Memory B cell (primary cell): ENCODE measurements at places on chromosomes 3 and 15.
A peak's percentile ranks its signal among the peaks of the same experiment; 100 is the strongest.

DNA sequence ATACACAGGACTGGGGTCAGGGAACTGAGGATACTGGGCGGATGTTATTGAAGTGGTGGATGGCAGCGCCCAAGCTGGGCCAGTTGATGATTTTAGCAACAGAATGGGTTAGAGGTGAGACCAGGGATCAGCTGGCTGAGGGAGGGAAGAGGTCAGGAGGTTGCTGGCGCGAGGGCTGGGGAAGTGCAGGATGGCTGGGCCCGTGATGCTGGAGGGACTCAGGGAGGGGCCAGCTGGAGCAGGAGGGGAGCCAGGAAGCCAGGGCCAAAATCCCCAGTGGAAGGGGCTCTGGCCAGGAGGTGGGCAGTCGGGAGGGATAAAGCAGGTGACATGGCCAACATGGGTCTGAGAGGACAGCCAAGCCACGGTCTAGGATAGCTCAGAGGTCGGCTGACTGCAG lies 178.0 kb downstream of the NSMCE3 start:
- DNase-seq = no peak
- no peak overlapping the region for H3K27ac ChIP-seq
- H3K4me3 ChIP-seq = no peak overlapping the region
- peaks cover 10% of the 10 kb centered on the region for H3K27me3 ChIP-seq
- H3K36me3 ChIP-seq = no peaks in the 10 kb centered on the region
- H3K4me1 ChIP-seq = peaks cover 2% of the 10 kb centered on the region

DNA sequence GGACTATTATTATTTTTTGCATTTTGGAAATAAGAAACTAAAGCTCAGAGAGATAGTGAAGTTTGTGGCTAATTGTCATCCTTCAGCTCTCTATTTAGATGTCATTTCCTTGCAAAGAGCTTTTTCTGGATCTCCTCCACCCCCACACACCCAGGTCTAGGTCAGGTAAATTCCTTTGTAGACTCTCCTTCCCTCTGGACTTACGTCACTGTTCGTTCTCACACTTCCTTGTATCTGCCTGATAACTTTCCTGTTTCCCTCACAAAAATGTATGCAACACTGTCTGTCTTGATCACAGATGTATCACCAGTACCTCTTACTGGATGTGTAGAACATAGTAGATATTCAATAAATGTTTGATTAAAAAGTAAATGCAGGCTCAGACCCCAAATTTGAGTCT lies 6.1 kb upstream of the MB21D2 start:
- DNase-seq = no peak
- H3K36me3 ChIP-seq = no peaks in the 10 kb centered on the region
- H3K4me3 ChIP-seq = no peak overlapping the region
- no peak overlapping the region for H3K27ac ChIP-seq

GRCh38 chr3:46070595-46071093 lies 43.4 kb upstream of the XCR1 start:
- H3K36me3 ChIP-seq = peaks cover 3% of the 10 kb centered on the region
- H3K27me3 ChIP-seq = no peaks in the 10 kb centered on the region
- no peak overlapping the region for H3K4me3 ChIP-seq
- no peak overlapping the region for H3K27ac ChIP-seq
- no peak for DNase-seq

GRCh38 chr3:30340500-30340899 lies 265.9 kb upstream of the TGFBR2 start:
- DNase-seq = no peak
- no peaks in the 10 kb centered on the region for H3K36me3 ChIP-seq
- H3K27me3 ChIP-seq = no peaks in the 10 kb centered on the region
- H3K4me1 ChIP-seq = peaks cover 2% of the 10 kb centered on the region
- no peak overlapping the region for H3K4me3 ChIP-seq
- H3K27ac ChIP-seq = no peak overlapping the region

DNA sequence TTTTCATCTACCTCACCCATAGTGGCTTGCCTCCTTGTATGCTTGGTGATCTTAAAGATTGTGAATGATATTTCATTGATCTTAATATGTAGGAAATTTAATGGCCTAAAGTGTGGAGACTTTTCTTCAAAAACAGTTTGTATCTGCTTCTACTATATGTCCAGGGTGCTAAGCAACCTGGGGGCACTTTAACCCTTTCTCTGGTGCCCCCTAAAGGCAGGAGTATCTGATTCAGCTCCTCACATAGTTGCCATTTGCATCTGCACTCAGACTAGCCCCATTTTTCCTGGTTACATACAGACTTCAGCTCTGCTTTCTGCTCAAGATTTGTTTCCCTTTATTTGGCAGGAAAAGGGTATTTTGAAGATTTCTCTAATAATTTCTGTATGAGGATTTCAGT lies 5.2 kb upstream of the PFN2 start:
- no peak for DNase-seq
- H3K4me3 ChIP-seq = no peak overlapping the region
- peaks cover 5% of the 10 kb centered on the region for H3K4me1 ChIP-seq
- H3K36me3 ChIP-seq = no peaks in the 10 kb centered on the region
- H3K27ac ChIP-seq = no peak overlapping the region

DNA sequence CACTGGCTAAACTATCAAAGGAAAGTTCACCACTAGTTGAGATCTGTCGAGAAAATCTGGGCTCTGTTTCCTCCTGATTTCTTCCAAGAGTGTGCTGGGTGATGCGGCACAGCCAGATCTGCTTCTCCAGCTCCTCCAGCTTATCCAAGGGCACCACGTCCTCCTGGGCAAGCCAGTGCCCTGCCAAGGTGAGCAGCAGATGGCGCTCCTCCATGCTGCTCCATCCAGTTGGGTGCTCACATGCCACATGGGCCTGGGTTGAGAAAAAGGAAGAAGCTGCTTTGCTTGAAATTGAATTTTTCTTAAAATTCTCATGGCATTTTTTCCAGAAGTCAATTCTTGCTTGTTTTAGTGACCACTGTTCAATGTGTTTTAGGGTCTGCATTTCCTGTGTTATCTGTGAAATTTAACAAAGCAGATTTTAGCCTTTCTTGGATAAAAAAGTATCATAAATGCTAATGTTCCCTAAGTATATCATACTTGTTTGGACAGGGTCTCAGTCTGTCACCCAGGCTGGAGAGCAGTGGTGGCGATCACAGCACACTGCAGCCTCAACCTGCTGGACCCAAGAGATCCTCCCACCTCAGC lies 47.3 kb downstream of the EIF3J start:
- DNase-seq = peak; percentile 49
- H3K27me3 ChIP-seq = no peaks in the 10 kb centered on the region
- peaks cover 26% of the 10 kb centered on the region for H3K36me3 ChIP-seq
- H3K4me3 ChIP-seq = no peak overlapping the region
- H3K27ac ChIP-seq = peak overlapping the region; percentile 73

- peaks cover 2% of the 10 kb centered on the region for H3K4me1 ChIP-seq
- H3K4me3 ChIP-seq = no peak overlapping the region
- no peaks in the 10 kb centered on the region for H3K36me3 ChIP-seq
- no peak for DNase-seq
- peaks cover 22% of the 10 kb centered on the region for H3K27me3 ChIP-seq
These were observed 2.8 kb downstream of the ADAMTS17 start for GRCh38 chr15:100338971-100339444.

- no peaks in the 10 kb centered on the region for H3K4me1 ChIP-seq
- DNase-seq = no peak
- peaks cover 44% of the 10 kb centered on the region for H3K36me3 ChIP-seq
- H3K27me3 ChIP-seq = no peaks in the 10 kb centered on the region
- H3K27ac ChIP-seq = no peak overlapping the region
These were observed 123.9 kb downstream of the LRRK1 start for GRCh38 chr15:101043011-101043410.

DNA sequence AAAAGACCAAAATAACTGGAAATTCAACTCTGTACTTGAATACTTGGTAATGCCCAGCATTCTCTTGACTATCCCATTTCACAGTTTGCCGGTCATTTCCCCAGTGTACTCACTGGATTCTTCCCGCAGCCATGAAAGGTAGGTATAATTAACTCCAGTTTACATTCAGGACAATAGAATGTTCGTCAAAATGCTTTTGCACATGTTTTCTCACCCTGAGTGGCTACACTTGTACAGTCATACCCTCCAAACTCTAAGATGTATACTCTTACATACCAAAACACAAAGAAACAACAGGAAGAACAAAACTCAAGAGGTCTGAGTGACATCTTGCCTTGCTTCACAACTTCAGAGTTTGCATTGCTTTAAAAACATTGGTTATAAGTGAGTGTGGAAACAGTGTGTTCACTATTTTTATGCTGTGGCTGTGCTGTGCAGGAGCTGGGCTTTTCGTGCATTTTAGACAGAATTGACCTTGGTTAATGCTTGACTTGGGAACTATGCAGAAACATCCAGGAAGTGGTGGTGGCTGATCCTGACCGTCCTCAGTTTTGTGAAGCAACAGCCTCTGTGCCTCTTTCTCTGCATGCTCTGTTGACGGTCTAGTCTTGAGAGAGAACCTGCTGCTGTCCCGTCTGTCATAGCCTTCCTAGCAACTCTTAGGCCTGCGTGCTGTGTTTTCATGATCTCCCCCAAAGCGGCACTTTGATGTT lies 90.5 kb downstream of the IGF1R start:
- no peak overlapping the region for H3K4me3 ChIP-seq
- no peak overlapping the region for H3K27ac ChIP-seq
- peaks cover 3% of the 10 kb centered on the region for H3K27me3 ChIP-seq
- H3K4me1 ChIP-seq = peaks cover 4% of the 10 kb centered on the region

GRCh38 chr15:78064544-78064943 lies 13.0 kb downstream of the TBC1D2B start:
- no peak for DNase-seq
- H3K4me3 ChIP-seq = no peak overlapping the region
- no peak overlapping the region for H3K27ac ChIP-seq
- peaks cover 42% of the 10 kb centered on the region for H3K4me1 ChIP-seq

GRCh38 chr15:67067930-67068551 lies 2.6 kb downstream of the SMAD3 start:
- peak overlapping the region; percentile 90 for H3K27ac ChIP-seq
- no peaks in the 10 kb centered on the region for H3K27me3 ChIP-seq
- peaks cover 17% of the 10 kb centered on the region for H3K36me3 ChIP-seq
- peaks cover 53% of the 10 kb centered on the region for H3K4me1 ChIP-seq

DNA sequence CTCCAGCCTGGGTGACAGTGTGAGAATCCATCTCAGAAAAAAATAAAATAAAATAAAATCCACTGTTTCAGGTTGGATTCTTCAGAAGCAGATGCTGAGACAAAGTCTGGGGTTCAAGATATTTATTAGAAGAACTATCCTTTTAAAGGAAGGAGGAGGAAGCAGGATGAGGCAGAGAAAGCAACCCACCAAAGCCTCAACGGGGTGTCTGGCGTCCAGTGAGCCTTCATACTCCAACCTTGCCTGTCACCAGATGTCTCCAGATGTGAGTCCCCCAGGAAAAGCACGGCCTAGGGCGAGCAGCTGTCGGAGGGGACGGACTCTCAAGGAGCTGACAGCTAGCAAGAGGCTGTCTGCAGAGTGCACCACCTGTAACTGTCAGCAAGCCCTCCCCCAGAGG lies 37.3 kb downstream of the MB21D2 start:
- no peak overlapping the region for H3K27ac ChIP-seq
- H3K27me3 ChIP-seq = no peaks in the 10 kb centered on the region
- no peaks in the 10 kb centered on the region for H3K36me3 ChIP-seq
- no peaks in the 10 kb centered on the region for H3K4me1 ChIP-seq
- no peak for DNase-seq

GRCh38 chr3:157282261-157283191 lies 122.6 kb upstream of the CCNL1 start:
- DNase-seq = no peak
- no peak overlapping the region for H3K4me3 ChIP-seq
- peaks cover 3% of the 10 kb centered on the region for H3K4me1 ChIP-seq

DNA sequence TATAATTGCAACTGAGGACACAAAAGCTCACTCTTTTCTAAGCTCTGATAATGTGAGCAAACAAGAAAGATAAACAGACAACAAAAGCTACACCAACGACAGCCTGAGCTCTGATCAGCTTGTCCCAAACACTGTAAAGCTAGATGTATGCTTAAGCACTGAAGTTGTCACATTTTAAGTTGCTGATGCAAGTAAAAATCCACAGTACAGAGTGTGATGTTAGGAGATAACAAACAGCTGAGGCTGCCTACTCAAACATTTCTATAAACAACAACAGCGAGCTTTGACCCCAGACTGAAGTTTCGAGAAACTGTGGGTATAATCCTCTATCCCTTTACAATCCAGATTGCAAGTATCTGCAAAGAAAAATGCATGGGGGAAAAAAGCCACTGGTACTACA lies 10.7 kb downstream of the MTHFS start:
- no peak for DNase-seq
- H3K36me3 ChIP-seq = peaks cover 51% of the 10 kb centered on the region
- H3K27me3 ChIP-seq = no peaks in the 10 kb centered on the region
- H3K4me3 ChIP-seq = no peak overlapping the region
- H3K27ac ChIP-seq = no peak overlapping the region

DNA sequence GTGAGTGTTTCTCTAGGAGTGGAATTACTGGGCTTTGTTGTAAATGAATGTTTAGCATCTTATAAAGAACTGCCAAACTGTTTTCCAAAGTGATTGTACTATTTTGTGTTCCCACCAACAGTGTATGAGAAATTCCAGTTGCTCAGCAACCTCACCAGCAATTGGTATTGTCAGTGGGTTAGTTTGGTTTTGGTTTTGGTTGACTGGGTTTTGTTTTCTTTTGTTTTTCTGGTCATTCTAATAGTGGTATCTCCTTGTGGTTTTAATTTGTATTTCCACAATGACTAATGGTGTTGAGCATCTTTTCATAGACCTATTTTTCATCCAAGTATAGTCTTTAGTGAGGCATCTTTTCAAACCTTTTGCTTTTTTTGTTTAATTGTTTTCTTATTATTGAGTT lies 27.1 kb downstream of the FILIP1L start:
- H3K36me3 ChIP-seq = no peaks in the 10 kb centered on the region
- peaks cover 11% of the 10 kb centered on the region for H3K4me1 ChIP-seq
- H3K27ac ChIP-seq = no peak overlapping the region

DNA sequence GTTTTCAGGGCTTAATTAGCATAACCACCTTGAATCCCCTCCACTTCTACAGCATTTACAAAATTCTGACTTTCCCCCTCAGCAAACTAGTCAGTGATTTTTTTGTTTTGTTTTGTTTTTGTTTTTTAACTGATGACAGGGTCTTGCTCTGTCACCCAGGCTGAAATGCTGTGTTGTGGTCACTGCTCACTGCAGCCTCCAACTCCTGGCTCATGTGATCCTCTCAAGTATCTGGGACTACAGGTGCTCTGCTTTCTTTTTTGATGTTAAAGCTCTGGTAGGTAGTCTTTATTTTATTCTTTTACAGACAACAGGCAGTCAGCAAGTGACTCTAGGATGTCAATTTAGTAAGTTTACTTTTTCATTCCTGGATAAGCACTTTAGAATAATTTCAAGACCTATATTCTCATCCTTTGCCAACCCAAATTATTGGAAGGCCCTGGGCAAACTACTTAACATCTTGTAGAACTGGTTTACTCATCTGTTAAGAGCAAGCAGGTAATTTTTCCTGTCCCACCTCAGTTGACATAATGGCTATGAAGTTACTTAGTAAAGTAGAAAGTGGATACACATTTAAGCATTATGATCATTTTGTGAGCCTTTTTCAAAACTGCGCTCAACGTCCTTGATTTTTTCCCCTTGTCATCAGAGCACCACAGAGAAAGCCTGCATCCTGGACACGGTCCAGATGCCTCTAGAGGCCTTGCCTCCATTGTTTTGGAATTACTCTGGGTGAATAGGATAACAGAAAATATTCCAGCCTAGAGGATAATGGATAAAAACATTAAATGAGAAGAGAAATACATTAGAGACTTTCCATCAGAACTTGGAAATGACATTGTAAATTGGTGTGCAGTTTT lies 69.9 kb upstream of the NDUFB4 start:
- H3K36me3 ChIP-seq = no peaks in the 10 kb centered on the region
- H3K27ac ChIP-seq = peak overlapping the region; percentile 48
- H3K27me3 ChIP-seq = peaks cover 2% of the 10 kb centered on the region
- H3K4me3 ChIP-seq = no peak overlapping the region
- DNase-seq = no peak
- H3K4me1 ChIP-seq = no peaks in the 10 kb centered on the region
